ENCODE measurements at places on chromosomes 12 and 14. TPM values are rescaled to one million over a fixed set of nuclear protein-coding genes. Genes with fewer than 3 reads are reported as not detected.

Gene TAS2R8
- not detected for total RNA-seq

Gene RNFT2
- total RNA-seq: 1.6 TPM

Gene PRB2
- not detected for total RNA-seq

Gene LHX5
- not detected for total RNA-seq

Gene TMEM132C
- total RNA-seq: 15.6 TPM

Gene GPD1
- 2,252 TPM for total RNA-seq

Gene EP400
- 16.1 TPM for total RNA-seq

Gene TMEM30B
- total RNA-seq: 4.6 TPM

GRCh38 chr12:79186506-79186905 lies 321.9 kb downstream of the SYT1 start:
- no peak for DNase-seq

GRCh38 chr14:56562883-56563282 lies 16.7 kb upstream of the TMEM260 start:
- no peak for DNase-seq

- DNase-seq: no peak
Measured at GRCh38 chr14:101825797-101826196, 64.3 kb downstream of the PPP2R5C start.

DNA sequence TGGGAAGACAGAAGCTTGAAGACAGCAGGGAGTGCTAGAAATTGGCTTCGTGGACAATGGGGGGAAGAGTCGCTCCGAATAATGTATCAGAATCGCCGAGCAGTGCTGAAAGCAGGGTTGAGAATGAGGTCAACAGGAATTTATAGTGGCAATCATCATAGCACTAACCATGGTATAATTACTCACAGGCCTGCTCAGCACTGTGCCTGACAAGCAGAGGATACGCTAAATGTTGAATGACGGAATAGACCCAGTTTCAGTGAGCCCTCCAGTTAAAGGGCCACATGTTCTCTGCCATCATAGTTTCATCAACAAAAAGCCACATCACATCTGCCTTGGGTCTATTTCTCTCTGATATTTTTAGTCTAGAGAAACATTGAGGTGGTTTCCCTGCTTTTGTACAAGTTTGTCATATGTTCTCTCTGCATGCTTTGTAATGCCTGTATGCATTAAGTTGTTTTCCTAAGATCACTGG lies 130.3 kb upstream of the EGLN3 start:
- no peak for DNase-seq

DNA sequence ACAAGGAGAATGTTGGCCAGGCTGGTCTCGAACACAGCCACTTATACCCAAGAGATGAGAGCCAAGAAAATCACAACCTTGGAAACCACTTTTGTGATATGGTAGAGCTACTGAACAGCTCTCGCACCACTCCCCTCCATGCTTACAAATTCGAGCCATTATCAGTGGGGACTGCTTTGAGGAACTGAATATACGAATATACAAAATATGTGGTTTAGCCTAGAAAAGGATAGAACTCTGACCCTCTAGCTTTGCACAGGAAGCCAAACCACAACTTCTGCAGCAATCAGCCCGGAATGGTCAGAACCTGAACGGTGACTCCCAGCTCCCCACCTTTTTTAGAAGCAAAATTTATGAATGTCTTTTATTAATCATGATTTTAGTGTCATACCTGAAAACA lies 129.8 kb upstream of the TMEM132C start:
- DNase-seq: no peak

GRCh38 chr14:74832849-74833248 lies 43.1 kb downstream of the PROX2 start:
- no peak for DNase-seq

DNA sequence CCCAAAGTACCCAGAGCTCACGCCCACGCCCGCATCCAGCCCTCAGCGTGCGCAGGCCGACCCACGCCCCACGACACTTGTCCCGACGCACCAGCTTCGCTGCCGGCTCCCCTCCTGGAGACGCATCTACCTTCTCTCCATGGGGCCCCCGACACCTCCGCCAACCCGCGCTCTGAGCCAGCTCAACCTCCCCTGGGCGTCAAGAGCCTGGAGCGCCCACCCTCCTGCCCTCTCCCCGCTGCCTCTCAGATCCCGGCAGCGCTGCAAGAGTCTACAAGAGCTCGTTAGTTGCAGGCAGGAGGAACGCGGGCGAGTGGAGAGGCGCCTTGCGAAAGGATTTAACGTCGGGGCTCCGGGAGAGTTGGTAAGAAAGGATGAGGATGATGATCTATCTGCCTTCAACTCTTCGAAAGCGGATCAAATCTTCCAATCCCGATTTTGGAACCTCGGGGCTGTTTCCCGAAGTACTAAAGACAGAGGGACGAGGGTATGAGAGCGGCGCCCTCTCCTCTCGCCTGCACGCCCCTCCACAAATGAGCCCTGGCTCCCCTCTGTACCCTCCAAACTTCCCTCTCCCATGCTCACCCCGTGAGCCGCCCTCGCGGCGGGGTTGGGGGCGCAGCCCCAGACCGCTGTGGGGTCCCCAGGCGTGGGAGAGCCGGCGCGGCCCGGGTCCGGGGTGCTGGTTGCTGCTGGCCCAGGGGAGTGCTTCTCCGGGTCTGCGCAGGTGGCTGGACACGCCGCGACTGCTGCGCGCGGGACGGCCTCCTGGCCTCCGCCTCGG lies 979 bp downstream of the LTBP2 start:
- DNase-seq: no peak

DNA sequence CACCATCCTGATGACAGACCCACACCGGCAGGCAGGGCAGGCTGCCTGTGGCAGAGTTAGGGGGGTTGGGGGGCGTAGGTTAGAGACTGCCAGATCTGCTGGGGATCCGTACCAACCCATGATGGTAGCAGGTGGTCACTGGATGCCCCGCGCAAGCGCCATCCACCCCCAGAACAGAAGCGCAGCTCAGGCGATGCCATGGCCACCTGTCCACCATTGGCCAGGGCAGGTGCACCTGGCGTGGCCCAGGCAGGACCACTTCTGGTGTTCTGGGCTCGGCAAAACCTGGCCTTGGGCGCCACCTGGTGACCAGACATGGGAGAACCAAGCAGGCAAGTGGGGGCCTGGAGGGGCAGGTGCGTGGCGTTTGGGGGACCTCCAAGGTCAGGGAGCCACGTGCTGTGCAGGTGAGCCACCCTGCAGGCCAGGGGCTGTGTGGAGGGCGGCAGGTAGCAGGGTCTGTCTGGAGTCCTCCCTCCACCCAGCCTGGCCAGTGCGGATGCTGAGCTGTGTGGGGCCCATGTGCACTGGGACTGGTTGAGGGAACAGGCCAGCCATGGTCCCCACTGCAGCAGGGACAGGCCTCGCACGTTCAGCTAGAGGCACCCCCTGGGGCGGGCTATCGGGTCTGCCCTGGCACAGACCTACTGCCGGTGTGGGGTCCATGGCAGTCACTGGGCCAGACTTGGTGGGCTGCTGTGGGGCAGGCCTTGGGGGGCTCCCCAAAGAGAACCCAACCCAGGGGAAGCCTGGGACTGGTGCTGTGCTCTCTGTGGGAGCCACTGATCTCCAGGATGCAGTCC lies 15.6 kb downstream of the BAG5 start:
- DNase-seq: no peak

DNA sequence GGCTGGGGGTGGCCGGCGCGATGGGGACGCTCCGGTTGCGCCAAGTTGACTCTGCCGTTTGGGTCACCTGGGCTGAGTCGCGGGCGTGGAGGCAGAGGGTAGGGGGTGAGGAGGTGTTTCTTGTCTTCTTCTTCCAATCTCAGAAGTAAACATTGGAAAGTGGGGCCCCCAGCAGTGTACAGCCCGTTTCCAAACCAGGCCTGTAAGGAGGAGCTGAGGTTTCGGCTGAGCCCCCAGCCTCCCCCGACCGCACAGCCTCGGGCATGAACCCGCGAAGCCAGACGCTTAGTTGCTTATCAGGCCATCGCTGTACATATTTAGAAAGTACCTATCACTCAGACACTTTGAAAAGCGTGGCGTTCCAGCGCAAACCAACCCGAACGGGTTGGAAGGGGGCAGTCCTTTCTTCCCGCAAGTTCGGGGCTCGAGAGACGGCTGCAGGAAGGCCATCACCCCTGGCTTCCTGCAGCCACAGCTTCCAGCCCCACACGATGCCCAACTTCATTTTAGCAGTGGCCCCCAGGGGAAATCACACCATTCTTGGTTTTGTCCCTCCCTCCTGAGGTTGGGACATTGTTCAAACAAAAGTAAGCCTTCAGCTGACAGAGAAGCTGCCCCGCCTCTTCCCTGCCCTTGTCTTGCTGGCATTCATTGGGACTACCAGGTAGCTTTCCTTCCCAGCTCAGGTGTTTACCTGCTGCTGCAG lies 164.1 kb downstream of the ZFP36L1 start:
- DNase-seq: no peak

DNA sequence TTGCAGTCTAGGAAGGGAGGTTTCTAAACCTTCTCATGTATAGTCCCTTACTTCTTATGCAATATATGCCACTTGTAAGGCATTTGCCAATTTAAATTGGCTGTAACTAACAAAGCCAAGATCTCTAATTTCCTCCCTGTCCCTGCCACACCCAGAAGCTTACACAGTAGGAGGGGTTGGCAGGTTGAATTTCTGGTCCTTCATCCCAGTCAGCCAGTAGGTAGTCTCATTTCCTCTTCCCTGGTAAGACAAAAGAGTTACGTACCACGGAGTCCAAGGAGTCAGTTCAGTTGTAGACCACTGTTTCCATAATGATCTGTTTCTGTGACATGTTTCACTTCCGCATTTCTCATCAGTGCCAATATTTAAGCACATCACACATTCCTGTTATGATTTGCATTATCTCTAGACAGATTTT lies 47.0 kb upstream of the PLBD1 start:
- DNase-seq: no peak

- no peak for DNase-seq
Measured at GRCh38 chr12:43210485-43211192, 341.4 kb downstream of the ADAMTS20 start.

Data from omental fat pad (tissue), 4 donors.